Effector memory CD4-positive, alpha-beta T cell (primary cell): ENCODE measurements at places on chromosomes 11 and 22.

- H3K4me1 ChIP-seq = peaks cover 4% of the 10 kb centered on the region
- no peak overlapping the region for H3K27ac ChIP-seq
- H3K27me3 ChIP-seq = no peaks in the 10 kb centered on the region
- peak; percentile 35 for DNase-seq
- H3K36me3 ChIP-seq = no peaks in the 10 kb centered on the region
These were observed 11.3 kb upstream of the GDPD5 start for GRCh38 chr11:75536786-75537641.

DNA sequence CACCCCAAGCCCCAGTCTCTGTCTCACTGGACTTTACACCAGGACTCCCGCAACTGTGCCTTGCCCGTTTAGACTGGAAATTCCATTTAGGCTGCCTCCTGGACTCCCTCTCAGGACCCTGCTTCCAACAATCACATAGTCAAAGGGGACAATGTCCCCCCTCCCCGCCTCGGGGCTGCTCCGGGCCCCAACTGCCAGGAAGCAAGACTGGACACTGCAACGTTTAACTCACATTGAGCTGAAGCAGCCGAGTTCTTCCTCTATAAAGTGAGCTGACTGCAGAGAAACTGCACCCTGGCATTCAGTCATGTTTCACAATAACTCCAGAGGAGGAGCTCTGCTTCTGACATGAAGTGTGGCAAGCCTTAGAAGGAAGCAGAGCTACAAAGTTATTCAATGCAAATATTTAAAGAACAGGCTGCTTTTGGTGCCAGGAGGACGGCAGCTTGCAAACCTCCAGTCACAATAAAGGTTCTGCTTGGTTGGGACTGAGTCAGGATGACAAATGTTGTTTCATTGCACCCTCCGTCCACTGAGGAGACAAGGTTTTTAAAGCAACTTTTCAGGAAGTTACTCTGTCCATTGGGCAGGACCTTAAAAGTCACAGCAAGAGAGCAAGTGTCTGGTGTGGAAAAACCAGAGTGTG is 19.9 kb downstream of the PACSIN2 start:
- H3K4me1 ChIP-seq = peaks cover 4% of the 10 kb centered on the region
- H3K36me3 ChIP-seq = peaks cover 3% of the 10 kb centered on the region
- no peak overlapping the region for H3K4me3 ChIP-seq
- H3K27ac ChIP-seq = no peak overlapping the region

DNA sequence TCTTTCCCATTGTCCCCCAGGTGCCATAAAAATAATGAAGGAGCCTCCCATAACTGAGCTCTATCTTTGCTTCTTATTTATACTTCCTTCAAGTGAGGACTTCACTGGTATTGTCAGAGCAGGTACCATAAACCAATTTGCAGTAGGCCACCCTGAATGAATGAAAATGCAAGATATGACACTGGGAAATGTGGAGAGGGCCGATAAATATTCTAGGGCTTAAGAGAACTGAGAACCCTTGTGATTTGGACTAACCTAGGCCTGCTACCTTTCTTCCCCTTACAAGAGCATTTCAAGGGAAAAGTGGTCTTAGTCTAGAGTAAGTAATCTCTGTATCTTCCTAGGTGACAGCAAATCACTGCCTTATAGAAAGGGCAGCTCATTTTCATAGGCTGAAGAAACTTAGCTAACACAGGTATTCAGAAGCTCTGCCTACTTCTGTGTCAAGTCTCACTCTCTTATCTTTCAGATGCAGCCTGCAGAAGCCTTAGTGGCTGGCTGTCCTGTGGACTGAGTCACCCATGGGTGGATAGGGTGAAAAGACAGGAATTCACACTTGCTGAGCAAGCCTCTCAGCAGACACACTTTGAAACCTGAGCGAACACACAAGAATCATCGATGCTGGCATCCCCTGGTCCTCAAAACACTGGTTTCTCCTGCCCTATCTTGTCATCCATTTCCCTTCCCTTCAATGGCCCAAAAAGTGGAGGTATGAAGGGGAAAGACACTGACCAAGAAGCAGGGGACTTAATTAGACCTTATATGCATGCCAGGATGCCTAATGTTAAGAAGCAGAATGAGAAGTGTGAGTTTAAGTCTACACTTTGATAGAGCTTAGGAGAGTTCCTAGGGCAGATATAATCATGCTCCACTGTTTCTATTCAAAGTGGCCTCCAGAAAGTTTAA is 15.2 kb downstream of the NRIP3 start:
- H3K36me3 ChIP-seq = no peaks in the 10 kb centered on the region
- H3K27ac ChIP-seq = no peak overlapping the region
- no peak for DNase-seq
- H3K27me3 ChIP-seq = no peaks in the 10 kb centered on the region

- no peaks in the 10 kb centered on the region for H3K36me3 ChIP-seq
- no peak for DNase-seq
- no peak overlapping the region for H3K27ac ChIP-seq
- H3K4me1 ChIP-seq = no peaks in the 10 kb centered on the region
- H3K27me3 ChIP-seq = no peaks in the 10 kb centered on the region
These were observed 8.7 kb downstream of the IFT27 start for GRCh38 chr22:36767035-36767775.

DNA sequence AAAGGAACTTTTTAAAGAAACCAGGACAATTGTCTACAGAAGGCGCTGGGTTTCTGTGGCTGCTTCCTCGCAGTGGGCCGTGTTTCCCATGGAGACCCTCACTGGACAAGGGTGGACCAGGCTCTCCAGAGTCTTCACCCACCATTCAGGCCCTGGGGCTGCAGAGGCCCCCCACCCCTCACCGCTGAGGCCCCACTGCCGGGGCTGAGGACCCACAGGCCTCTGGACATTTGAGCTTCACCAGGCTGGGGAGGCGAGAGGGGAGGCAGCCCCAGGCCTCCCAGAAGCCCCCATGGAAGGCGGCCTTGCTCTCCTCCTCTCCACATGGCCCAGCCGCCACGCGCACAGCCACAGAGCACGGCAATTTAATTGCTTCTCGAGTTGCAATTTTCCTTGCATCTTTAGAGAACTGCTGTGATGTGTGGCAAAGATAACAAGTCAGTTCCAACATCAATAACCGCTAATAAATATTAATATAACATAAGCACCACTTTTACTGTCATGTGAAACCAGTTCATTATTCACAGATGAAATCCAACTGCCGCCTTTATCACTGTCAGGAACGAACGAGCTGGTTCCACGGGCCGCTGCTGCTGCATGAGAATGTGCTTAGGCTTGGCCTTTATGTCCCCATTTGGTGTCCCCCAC is 81.0 kb downstream of the PHF21B start:
- no peak overlapping the region for H3K27ac ChIP-seq
- no peak overlapping the region for H3K4me3 ChIP-seq
- DNase-seq = no peak
- no peaks in the 10 kb centered on the region for H3K36me3 ChIP-seq
- H3K27me3 ChIP-seq = no peaks in the 10 kb centered on the region
- H3K4me1 ChIP-seq = no peaks in the 10 kb centered on the region

DNA sequence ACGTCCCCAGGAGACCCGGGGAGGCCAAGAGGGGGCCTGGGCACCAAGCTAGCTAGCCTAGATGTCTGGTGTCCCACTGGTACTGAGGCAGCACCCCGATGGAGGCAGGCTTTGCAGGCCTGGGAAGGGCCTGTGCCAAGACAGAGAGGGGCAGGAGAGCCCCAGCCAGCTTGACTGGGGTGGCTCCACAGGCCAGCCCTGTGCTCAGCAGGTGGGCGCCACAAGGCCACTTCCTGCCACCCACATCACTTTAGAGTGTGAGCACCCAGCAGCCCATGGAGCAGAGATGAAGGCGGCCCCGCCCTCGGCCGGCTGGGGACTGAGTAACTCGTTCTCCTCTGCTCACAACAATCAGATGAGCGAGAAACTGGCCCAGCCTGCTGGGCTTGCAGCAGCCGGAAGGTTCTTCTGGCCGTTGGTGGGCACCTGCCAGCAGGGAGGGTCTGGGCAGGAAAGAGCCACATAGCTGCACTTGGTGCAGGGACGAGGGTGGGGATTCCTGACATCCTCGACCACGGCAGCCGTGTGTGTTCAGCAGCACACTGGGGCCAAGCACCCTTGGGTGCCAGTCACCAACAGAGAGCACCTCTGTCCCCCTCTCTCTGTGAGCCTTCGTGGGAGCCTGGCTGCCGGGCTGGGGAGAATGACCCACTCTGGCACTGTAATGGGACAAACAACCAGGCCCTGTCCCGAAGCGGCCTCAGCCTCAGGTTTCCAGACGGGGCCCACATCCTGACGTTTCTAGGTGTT is 7.6 kb downstream of the OSBPL5 start:
- no peaks in the 10 kb centered on the region for H3K36me3 ChIP-seq
- no peaks in the 10 kb centered on the region for H3K27me3 ChIP-seq
- no peaks in the 10 kb centered on the region for H3K4me1 ChIP-seq
- DNase-seq = no peak
- H3K4me3 ChIP-seq = no peak overlapping the region

DNA sequence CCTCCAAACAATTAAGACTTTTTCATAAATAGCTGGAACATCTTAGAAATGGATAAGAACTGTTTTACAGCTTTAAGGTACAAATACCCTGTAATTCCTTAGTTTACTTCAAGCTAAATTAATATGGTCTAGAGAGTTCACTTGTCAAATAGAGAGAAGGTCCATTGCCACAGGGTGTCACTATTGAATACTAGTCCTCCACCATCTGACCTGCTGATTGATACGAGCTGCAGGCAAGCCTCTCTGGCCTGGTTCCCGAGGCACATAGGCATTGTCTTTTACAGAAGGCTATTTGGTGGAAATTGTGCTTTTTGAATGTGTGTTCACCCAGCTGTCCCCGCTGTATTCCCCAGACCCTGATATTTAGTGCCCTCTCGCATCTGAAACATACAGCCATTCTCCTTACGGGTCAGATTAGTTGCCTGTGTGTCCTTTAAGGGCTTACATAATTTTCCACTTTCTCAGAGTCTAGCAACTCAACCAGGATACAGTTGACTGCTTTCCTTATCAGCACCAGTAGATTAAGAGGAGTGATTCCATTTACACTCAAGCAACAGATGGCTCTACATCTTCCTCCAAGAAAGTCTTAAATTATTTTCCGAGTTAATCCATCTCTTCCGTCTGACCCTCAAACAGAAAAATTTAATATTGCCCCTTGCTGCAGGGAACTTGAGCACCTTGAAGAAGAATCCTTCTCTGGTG is 788.8 kb upstream of the FAT3 start:
- DNase-seq = no peak
- no peak overlapping the region for H3K27ac ChIP-seq
- H3K4me3 ChIP-seq = no peak overlapping the region
- no peaks in the 10 kb centered on the region for H3K36me3 ChIP-seq
- H3K27me3 ChIP-seq = no peaks in the 10 kb centered on the region
- H3K4me1 ChIP-seq = no peaks in the 10 kb centered on the region

DNA sequence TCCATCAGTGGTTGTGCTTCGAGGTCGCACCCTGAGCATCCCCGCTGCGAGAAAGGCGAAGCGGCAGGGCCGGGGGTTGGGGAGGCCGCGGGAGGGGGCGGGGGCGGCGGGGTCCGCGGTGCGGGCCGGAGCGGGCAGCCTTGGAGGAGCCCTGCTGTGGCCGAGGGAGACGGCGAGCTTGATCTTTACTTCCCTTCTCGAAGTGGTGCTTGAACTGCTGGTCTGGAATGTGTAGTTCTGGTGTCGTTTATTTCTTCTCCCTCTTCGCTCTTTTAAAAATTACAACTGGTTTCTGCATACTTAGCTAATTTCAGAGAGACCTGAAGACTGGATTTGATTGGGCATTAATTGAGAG is 1.1 kb downstream of the APLP2 start:
- no peaks in the 10 kb centered on the region for H3K27me3 ChIP-seq
- H3K4me1 ChIP-seq = peaks cover 13% of the 10 kb centered on the region
- no peak overlapping the region for H3K27ac ChIP-seq
- no peaks in the 10 kb centered on the region for H3K36me3 ChIP-seq

GRCh38 chr11:128642571-128642970 is 51.3 kb upstream of the FLI1 start:
- H3K27ac ChIP-seq = no peak overlapping the region
- no peaks in the 10 kb centered on the region for H3K36me3 ChIP-seq
- H3K4me1 ChIP-seq = no peaks in the 10 kb centered on the region
- H3K4me3 ChIP-seq = no peak overlapping the region

GRCh38 chr22:30286813-30287647 is 2.3 kb downstream of the CASTOR1 start:
- peak; percentile 77 for DNase-seq
- H3K27ac ChIP-seq = no peak overlapping the region
- H3K4me1 ChIP-seq = peaks cover 34% of the 10 kb centered on the region
- no peaks in the 10 kb centered on the region for H3K27me3 ChIP-seq

GRCh38 chr22:19371893-19372292 is 59.6 kb downstream of the HIRA start:
- DNase-seq = no peak
- no peaks in the 10 kb centered on the region for H3K4me1 ChIP-seq
- H3K4me3 ChIP-seq = no peak overlapping the region
- no peaks in the 10 kb centered on the region for H3K27me3 ChIP-seq
- peaks cover 71% of the 10 kb centered on the region for H3K36me3 ChIP-seq

GRCh38 chr22:20583471-20583922 is 76.1 kb downstream of the MED15 start:
- DNase-seq = no peak
- H3K36me3 ChIP-seq = peaks cover 86% of the 10 kb centered on the region
- H3K4me3 ChIP-seq = no peak overlapping the region
- peaks cover 6% of the 10 kb centered on the region for H3K4me1 ChIP-seq
- H3K27ac ChIP-seq = no peak overlapping the region
- H3K27me3 ChIP-seq = no peaks in the 10 kb centered on the region

DNA sequence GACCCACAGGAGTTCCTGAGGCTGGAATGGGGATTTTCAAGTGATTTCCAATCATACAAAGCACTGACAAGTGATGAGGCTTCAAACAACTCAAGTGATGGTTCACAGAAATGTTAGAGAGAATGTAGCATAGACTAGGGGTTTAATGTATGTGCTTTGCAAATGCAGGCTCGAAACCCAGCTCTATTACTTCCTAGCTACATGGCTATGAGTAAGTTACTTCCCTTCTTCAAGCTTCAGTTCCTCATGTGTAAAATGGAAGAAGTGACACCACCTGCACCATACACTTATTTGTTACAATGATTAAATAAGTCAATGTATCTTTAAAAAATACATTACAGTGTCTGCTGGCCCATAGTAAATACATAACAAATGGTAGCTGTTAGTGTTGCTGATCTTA is 139.8 kb downstream of the CCDC81 start:
- no peaks in the 10 kb centered on the region for H3K27me3 ChIP-seq
- no peak overlapping the region for H3K27ac ChIP-seq
- no peak overlapping the region for H3K4me3 ChIP-seq

- H3K36me3 ChIP-seq = no peaks in the 10 kb centered on the region
- no peaks in the 10 kb centered on the region for H3K27me3 ChIP-seq
- H3K4me3 ChIP-seq = no peak overlapping the region
- no peak for DNase-seq
- H3K27ac ChIP-seq = no peak overlapping the region
These were observed 66.7 kb downstream of the DSCAML1 start for GRCh38 chr11:117730208-117730800.

DNA sequence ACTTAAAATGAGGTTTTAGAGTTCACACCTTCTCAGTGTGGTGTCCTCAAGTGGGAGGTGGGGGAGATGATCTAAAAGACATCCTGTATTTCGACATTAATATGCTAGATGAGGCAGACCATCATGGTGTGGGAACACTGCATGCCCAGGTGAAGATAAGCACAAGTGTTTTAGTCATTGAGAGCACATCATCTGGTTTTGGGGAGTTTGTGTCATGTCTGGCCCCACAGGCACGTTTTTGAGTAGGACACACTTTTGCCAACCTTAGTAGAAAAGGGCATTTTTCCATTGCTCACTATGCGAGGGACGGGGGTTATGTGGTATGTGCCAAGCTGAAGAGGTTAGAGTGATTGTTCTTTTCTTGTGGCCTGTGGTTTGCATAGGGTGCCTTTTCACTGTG is 189.3 kb downstream of the DBX1 start:
- H3K27ac ChIP-seq = no peak overlapping the region
- H3K4me3 ChIP-seq = no peak overlapping the region
- no peaks in the 10 kb centered on the region for H3K4me1 ChIP-seq
- H3K36me3 ChIP-seq = no peaks in the 10 kb centered on the region
